ENCODE measurements at places on chromosomes 7 and 10.

DNA sequence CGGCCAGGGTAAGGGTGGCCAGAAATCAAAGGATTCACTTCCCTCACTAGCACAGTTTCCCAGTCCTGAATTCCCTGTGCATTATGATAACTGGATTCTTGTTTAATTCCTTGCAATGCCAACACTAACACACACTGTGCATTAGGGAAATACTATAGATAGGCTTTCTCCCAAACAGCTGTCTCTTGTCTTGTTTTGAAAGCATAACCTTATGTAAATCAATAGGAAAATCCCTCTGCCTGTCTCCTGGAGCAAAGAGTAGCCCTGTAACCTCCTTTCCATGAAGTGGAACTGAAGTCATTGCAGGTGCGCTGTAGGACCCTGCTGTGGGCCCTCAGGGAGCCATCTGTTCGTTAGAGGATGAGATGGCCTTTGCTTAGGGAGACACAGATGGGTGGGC is 82.8 kb upstream of the FAM171A1 start:
- no peak for DNase-seq

DNA sequence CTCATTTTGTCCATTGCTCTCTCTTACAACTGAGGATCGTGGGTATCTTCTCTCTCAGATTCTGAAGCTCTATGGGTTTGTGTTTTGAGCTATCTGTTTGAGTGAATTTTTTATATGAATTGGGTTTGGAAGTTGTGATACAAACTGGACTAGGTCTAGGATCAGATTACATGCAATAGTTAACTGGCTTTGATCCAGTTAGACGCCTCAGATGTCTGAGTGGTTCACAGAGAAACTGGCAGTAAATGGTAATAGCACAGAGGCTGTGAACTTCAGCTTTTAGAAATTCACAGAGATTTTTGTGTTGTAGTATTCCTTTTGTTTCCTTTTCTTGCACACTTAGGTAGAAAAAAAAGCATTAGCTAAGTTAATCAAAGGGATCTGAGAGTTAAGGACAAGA is 12.7 kb upstream of the DNMBP start:
- no peak for DNase-seq

DNA sequence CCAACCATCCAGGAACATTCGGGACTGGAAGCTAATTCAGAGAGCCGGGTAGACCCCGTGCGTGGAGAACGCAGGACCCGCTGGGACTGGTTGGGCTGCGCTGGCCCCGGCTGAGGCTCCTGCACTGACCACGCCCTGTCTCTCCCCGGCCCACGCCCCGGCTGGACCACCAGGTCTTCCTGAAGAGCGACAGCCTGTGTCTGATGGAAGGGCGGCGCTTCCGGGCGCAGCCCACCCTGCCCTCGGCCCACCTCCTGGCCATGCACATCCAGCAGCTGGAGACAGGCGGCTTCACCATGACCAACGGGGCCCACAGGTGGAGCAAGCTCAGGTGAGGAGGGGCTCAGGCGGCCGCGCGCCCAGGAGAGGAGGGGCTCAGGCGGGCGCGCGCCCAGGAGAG is 10.2 kb upstream of the UTF1 start:
- no peak for DNase-seq

DNA sequence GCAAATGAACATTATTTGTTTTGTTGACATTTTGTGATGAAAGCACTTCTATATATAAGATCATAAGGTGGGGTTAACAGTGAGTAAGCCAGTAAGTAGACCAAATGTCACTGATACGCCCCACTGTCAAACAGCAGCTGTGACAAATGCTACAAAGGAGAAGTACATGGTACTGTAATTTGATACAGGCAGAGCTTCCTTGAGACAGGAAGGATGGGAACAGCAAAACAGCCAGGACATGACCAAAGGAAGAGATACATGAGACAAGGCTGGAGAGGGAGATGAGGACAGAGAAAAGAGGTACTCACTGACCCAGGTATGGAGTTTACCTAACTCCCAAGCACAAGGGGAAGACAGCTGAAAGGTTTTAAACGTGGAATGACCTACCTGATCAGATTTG is 127.0 kb downstream of the SRPK2 start:
- no peak for DNase-seq

GRCh38 chr7:73668103-73668885 is 663 bp downstream of the VPS37D start:
- DNase-seq, result no peak

- DNase-seq, result no peak
Measured at GRCh38 chr7:101882005-101882421, 64.6 kb downstream of the CUX1 start.

DNA sequence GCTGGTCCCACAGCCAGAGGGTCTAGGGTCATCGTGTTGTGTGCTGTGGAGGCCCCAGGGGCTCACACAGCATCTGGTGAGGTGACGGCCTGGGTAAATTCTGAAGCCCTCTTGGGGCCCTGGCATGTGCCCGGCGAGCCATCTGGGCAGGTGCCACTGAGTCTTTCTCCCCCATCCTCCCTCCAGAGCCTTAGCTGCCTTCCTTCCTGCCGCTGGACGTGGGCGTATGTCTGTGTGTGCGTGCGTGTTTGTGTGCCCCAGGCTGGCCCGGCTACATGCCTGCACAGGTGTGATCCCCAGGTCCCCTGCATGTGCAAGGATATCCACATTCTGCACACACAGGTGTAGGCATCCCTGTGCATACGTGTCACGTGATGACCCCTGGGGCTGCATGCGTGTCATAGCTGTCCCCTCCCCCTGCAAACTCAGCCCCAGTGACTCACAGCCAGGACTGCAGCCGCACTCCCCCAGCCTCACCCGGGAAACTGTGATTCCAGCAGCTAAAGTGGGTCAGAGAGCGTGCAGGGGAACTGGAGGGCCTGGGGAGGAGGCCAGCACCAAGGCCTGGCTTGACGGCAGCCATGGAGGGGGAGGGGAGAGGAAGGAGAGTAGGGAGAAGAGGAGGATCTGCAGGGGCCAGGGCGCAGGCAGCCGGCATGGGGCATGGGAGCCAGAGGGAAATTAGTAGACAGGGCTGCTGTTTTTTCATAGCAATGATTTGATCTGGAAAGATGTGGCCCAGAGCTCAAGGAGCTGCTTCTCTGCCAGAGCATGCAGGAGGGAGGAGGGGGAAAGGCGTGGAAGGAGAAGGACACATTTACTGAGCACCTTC is 46.4 kb downstream of the ELFN1 start:
- no peak for DNase-seq

DNA sequence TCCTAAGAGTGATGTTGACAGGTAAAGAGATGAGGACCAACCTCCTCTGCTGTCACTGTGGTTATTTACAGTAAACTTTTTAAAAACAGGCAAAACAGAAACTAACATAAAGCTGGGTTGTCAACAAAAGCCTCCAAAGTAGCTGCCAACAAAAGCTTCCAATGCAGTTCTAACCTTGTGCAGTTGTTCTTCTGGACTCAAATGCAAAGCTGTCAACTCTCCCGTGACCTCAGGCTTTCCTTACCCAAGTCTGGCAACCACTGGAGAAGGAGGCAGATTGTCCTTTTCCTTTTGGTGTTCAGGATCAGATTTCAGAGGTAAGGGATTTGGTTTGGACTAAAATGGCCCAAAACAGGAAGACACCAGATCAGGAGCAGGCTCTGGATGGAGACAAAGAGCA is 63.1 kb downstream of the DLG5 start:
- no peak for DNase-seq

Measured in putamen (tissue), 1 donor.